Ascending aorta (tissue), 2 donors: ENCODE measurements at places on chromosomes 16 and 17. TPM values are rescaled to one million over a fixed set of nuclear protein-coding genes. Genes with fewer than 3 reads are reported as not detected.

DNA sequence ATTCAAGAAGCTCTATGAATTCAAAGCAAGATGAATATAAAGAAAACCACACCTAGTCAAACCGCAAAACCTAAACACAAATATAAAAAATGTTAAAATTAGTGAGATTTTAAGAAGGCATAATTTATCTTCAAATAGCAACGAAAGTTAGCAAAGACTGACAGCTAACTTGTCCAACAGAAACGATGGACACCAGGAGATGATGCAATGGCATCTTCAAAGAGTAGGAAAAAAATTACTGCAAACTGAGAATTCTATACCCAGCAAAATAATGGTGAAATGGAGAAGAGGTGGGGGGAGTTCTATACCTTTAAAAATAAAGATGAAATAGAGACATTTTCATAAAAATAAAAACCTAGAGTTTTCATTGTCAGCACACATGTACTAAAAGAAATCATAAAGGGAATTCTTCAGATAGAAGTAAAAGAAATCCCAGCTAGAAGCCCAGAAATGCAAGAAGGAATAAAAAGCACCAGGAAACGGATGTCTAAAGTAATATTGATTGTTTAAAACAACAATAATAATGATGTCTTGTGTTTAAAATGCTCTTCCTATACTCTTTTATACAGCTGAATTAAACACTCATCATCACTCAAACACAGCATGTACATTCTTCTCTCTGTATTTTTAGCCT lies 24.6 kb upstream of the TANC2 start:
- H3K27ac ChIP-seq, result no peak overlapping the region
- no peaks in the 10 kb centered on the region for H3K36me3 ChIP-seq
- H3K27me3 ChIP-seq, result no peaks in the 10 kb centered on the region

Gene KRTAP16-1
- not detected for total RNA-seq

- peaks cover 6% of the 10 kb centered on the region for H3K4me1 ChIP-seq
- H3K27ac ChIP-seq, result no peak overlapping the region
- no peaks in the 10 kb centered on the region for H3K36me3 ChIP-seq
- no peak overlapping the region for H3K4me3 ChIP-seq
Measured at GRCh38 chr16:87314990-87315420, 2.2 kb downstream of the C16orf95 start.

Gene MPP2
- 16.7 TPM for total RNA-seq

DNA sequence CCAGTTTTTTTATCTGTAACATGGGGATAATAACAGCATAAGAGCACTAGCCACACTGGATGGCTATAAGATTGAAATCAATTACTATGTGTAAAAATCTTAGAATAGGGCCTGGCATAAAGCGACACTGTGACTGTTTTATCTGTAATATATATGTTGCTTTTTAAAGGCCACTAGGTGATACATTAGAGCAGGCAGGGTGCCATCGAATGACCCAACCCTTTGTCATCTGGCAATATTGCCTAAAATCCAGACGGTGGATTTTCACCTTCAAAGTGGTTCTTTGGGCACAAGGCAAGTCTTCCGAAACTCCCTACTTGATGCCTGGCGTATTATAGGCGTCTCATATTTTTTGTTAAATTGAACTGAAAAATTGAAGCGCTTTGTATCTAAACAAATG lies 69.1 kb downstream of the PRKCA start:
- H3K36me3 ChIP-seq, result no peaks in the 10 kb centered on the region
- no peak for DNase-seq
- no peak overlapping the region for H3K4me3 ChIP-seq
- no peaks in the 10 kb centered on the region for H3K27me3 ChIP-seq
- H3K27ac ChIP-seq, result no peak overlapping the region

- H3K36me3 ChIP-seq, result no peaks in the 10 kb centered on the region
- no peaks in the 10 kb centered on the region for H3K27me3 ChIP-seq
- H3K4me1 ChIP-seq, result no peaks in the 10 kb centered on the region
- no peak for DNase-seq
- H3K27ac ChIP-seq, result no peak overlapping the region
- H3K4me3 ChIP-seq, result no peak overlapping the region
Measured at GRCh38 chr17:70613681-70614080, 444.3 kb downstream of the KCNJ2 start.

Gene CACNA1G
- total RNA-seq, result 1.2 TPM

Gene DECR2
- 44.0 TPM for total RNA-seq

Gene PERCC1
- not detected for total RNA-seq

Gene ARHGAP44
- 19.3 TPM for total RNA-seq

- no peak for DNase-seq
- peaks cover 90% of the 10 kb centered on the region for H3K36me3 ChIP-seq
- H3K4me1 ChIP-seq, result no peaks in the 10 kb centered on the region
Measured at GRCh38 chr16:89522287-89522686, 14.1 kb downstream of the SPG7 start.

Gene KCNJ18
- total RNA-seq, result not detected

Gene LPO
- not detected for total RNA-seq

DNA sequence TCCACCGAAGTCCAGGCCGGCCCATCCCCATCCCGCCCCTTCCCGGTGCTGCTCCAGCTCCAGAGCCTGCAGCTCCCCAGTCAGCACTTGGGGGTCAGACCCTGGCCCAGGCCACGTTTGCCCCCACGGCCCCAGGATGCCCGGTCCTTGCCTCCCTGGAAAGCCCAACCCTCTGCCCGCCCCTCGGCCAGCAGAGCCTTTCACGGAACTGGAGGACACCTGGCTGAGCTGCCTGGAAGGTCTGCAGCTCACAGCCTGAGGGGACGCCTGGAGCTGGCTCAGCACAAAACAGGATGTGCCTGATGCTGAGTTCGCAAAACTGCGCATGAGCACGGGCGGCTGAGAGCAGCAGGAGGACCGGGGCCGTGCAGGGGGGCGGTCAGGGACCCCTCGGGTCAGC lies 29.7 kb upstream of the SSTR5 start:
- no peaks in the 10 kb centered on the region for H3K4me1 ChIP-seq
- no peak for DNase-seq
- H3K4me3 ChIP-seq, result no peak overlapping the region
- H3K27me3 ChIP-seq, result no peaks in the 10 kb centered on the region
- no peaks in the 10 kb centered on the region for H3K36me3 ChIP-seq

Gene GP2
- total RNA-seq, result 0.11 TPM

Gene MMP2
- total RNA-seq, result 325 TPM

GRCh38 chr17:66542129-66542966 lies 239.9 kb downstream of the PRKCA start:
- H3K4me1 ChIP-seq, result no peaks in the 10 kb centered on the region
- H3K36me3 ChIP-seq, result no peaks in the 10 kb centered on the region
- DNase-seq, result no peak
- no peaks in the 10 kb centered on the region for H3K27me3 ChIP-seq
- H3K27ac ChIP-seq, result no peak overlapping the region

DNA sequence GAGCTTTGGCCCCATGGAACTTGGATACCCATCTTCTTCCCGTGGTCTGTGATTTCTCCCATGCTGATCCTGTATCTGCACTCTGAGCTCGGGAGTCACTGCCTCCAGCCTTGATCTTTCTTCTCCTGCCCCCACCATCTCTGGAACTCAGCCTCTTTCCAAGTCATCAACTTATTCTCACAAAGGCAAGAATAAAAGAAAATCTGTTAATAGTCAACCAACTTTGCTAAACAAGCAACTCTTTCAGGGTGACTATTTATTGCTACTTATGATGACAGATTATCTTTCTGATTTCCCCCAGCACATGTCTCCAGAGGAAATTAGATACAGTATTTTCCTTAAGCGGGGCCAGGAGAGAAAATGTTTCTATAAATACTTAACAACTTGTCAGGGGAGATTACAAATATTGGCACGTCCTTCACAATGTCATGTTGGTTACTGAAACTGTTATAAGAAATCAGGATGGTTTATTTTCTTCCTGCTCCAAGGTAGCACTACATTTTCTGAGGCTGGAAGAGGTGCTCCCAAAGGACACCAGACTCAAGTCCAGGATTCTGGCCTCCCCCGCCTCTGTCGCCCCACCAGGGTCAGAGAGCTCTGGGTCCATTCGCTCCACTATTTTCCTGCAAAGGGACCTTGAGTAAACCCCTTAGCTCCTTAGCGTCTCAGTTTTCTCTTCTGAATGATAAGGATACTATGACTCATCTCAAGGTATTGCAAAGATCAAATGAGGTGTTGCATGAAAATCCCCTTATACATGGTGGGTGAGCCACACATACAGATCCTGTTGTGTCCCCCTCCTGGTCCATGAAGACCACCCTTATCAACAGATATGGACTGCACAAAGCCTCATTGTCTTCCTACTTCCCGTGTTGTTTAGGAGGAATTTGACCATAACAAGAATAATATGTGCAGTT lies 205.2 kb upstream of the WSCD1 start:
- no peaks in the 10 kb centered on the region for H3K27me3 ChIP-seq
- H3K4me1 ChIP-seq, result no peaks in the 10 kb centered on the region
- no peaks in the 10 kb centered on the region for H3K36me3 ChIP-seq
- no peak for DNase-seq
- no peak overlapping the region for H3K27ac ChIP-seq

Gene PITPNM3
- total RNA-seq, result 10.4 TPM

Gene TMC7
- 10.0 TPM for total RNA-seq

DNA sequence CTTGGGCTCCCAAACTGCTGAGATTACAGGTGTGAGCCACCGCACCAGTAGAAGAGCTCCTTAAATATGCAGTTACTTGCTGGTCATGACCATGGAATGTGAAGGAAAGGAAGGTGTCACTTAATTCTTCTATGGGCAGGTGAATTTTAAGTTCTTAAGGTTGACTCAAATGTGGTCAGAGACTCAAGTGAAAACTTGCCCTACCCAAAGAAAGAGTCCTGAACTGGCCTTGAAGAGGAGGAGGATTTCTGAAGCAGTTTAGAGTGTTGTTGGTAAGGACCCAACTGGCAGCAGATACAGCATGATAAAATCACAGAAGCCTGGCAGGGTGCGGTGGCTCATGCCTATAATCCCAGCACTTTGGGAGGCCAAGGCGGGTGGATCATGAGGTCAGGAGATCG lies 29.4 kb downstream of the CHD9 start:
- DNase-seq, result no peak
- H3K27ac ChIP-seq, result peak overlapping the region; percentile 56
